Omental fat pad (tissue), 4 donors: ENCODE measurements at places on chromosomes 7 and 10.

- DNase-seq = no peak
These were observed 91.2 kb upstream of the PARD3 start for GRCh38 chr10:34906067-34906965.

DNA sequence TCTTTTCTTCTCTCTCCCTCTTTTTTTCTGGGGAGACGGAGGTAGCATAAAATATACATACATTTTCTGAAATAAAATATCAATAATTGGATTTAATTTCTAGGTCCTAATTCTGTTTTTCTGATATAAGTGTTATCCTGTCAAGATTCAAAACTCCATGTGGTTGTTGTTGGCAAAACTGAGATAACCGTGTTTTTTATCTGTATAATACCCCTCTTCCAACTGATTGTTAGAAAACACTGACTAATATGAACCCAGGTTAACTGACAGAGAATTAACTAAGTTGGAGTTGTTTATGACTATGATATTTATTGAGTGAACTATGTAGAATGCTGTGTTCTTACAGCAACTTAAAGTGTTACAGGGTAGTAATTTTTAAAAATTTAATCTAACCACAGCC is 236.5 kb upstream of the KAT6B start:
- DNase-seq = no peak

- no peak for DNase-seq
These were observed 367.7 kb downstream of the SFMBT2 start for GRCh38 chr10:7043055-7043653.

GRCh38 chr10:77592510-77592909 is 45.1 kb downstream of the KCNMA1 start:
- DNase-seq = no peak

- DNase-seq = no peak
These were observed 82.2 kb upstream of the DDC start for GRCh38 chr7:50647286-50647980.

DNA sequence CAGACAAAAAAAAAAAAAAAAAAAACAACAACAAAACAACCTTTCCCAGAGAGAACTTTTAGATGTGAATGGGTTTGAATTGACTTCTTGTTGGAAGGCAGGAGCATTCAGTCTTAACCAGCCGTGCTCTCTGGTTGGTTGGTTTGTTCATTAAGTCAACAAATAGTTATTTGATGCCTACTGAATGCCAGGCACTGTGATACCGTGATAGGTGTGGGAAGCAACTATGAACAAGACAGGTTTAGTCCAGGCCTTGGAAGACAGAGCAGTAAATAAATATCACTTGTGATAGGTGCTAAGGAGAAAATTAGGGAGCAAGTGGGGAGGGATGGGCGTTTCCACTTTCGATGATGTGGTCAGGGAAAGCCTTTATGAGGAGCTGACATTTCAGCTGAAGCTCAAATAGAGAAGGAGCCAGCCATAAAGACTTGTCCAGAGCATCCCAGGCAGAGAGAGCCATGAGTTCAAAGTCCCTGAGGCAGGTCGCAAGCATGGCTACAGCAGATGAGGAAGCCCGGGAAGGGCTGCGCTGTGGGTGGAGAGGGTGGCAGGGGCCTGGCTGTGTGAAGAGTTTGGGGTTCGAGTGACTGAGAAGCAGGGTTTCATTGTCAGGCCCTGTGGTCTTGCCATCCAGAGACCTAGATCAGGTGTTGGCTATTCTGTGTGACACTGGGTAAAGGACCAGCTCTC is 8.0 kb downstream of the TSPAN15 start:
- no peak for DNase-seq

- DNase-seq = no peak
These were observed 58.0 kb downstream of the LCOR start for GRCh38 chr10:96890172-96890513.

DNA sequence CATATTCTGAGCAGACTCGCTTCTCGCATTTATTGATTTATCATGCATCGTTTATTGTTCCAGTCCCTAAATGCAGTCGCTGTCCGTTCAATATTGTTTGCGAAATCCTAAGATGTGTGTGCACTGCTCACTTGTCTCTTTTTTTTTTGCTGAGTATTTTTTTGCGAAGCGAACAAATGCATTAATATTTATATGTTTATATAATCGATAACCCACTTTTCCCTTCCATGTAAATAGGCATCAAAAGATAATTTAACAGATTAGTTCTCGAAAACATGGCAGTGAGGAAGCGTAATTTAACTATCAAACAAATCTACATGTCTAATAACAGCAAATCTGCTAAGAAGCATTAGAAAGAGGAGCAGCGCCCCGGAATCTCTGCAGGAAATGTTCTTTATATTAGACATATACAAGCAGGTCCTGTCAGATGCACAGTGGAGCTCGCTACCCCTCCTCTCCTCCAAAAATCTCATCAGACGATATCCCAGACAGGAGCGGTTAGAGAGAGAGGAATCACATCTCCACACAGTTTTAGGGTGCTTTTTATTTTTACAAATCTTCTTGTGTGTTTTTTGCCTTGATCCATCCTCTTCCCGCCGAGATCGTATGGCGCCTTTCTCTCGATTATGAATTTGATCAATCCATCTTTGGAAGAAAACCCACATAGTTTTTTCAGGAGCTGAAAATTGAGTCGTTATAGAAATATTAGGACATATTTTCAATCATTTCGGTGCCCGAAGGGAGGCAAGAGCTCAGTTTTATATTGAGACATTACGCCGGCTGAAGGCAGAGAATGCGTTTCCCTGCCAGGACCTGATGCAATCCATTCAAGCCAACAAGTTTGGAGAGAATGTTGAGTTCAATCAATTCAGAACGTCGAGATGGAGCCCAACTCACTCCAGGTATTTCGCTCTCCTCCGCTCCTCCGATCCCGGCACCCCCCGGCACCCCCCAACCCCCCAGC is at the start of gene ARID5B:
TSS of gene ARID5B (plus strand) at position 871 of the 964 bp plus-strand sequence. CDS start at position 882, 11 bp downstream.
- peak; percentile 51 for DNase-seq

DNA sequence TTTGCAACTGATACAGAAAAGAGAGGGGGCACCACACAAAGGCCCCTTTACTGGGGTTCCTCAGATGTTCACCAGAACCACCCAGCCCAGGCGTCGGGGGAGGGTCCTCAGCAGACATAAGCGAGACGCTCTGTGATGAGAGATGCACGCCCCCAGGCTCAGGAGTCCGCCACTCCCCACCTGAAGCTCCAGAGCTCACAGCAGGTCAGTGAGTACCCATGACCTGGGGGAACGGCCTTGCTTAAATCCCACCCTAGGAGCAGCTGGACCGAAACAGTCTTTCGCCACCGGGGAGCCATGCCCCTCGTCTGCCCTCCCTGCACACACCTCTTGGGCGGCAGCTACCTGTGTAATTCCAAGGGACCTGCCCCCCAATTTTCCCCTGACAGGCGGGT is 2.8 kb downstream of the CRYGN start:
- no peak for DNase-seq

DNA sequence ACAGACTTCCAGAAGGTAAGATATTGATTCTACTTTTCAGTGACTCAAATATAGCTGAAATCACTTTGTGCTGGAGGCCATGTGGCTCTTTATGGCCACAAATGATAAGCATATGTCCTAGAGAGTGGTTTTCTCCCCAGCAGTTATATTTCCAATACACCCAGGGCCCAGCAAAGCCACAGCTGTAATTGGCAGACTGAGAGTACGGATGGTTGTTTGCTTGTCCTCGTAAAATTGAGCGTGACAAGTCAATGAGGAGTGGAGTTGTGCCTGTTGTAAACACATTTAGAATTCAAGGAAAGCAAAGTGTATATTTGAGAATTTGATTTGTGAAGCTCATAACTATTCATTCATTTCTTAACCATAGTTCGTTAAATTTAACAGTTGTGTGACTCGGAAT is 201.8 kb downstream of the LHFPL3 start:
- DNase-seq = no peak

- no peak for DNase-seq
These were observed 997 bp upstream of the LDB1 start for GRCh38 chr10:102120991-102121738.

DNA sequence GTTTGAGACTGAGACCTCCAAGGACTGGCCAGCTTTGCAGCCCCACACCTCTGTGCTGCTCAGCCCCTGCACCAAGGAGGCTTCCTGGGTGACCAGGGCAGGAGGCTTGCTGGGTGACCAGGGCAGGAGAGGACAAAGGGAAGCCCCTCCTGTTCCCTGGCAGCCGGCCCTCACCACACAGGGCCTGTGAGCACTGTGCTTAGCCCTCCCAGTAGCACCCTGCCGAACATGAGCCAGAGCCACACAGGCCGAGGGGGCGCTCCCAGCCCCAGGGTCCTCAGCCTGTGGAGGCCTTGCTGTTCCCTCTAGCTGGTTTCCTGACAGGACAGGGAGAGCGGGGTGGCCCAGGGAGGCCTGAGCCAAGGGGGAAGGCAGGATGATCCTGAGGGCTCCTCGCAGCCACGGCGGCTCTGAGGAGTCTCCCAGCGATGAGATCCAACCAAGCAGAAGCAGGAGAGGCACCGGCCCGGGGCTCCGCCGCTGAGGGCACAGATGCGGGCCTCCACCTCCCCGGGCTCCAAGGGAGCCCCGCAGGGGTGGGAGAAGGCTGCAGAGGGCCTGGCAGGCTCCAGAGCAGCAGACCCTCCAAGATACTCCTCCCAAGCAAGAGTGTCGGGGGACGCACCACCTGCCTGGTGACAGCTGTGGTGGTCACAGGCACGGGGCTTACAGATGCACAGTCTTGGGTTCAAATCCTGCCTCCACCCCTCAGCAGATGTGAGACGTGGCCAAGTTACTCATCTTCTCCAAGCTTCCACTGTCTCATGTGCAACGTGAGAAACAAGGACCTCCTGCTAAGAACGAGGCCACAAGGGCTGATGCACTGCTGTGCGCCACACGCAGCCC is 22.5 kb downstream of the WDR86 start:
- DNase-seq = no peak

GRCh38 chr7:24119852-24120251 is 164.1 kb upstream of the NPY start:
- DNase-seq = no peak

DNA sequence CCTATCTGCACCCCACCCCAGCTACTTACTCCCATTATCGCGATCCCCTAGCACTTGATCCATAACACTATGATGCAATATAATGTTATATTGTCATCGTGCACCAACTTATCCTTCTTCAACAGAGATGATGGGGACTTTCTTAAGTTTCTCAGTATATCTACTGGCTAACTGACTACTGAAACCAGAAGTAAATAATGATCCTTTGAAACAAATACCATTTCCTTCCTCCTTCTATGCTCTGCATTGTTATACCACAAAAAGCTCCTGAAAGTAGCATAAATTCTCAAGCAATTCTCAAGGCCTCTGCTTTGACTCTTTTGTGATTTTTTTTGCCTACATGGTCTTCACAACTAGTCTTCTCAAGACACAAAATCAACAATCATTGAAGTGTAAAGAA is 68.9 kb downstream of the HTR7 start:
- no peak for DNase-seq

- no peak for DNase-seq
These were observed 612.9 kb downstream of the DNAJB6 start for GRCh38 chr7:157949711-157950110.

DNA sequence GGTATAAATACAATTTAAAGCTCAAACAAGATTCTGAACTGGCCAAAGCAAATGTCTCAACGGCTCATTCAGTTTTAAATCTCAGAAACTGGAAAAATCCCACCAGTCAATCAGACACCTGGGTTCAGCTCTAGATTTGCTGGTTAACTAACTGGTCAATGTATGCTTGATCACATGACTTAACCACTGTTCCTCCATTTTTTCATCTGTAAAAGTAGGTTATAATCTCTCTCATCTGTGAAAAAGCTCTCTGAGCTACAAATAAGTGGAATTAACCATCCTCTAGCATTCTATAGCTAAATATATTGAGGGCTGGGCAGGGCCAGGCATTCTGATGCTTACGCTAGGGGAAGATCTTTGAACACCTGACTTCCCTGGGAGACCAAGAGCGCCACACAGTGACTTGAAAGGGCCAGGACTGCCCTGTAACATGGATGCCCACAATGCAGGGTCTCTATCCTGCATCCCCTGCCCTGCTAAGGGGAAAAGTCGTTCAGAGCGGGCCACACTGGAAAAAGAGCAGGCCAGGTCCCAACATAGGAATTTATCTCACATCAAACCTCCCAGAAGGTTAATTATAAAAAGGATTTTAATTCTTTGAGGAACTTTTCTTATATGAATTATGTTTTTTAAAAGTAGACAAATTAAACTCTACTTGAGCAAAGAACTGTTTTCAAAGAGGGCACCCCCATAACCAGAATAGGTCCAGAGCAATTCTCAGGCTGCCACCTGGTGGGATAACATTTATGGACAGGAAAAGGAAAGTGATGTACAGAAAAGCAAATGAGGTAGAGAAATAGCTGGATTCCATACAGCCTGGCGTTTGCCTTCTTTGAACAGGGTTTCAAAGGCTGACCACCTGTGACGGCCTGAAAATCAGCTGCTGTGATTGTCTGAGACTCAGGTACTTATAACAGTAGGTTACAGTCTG is 1.8 kb downstream of the RP9 start:
- no peak for DNase-seq

GRCh38 chr7:133688483-133689239 is 435.8 kb downstream of the EXOC4 start:
- DNase-seq = no peak

DNA sequence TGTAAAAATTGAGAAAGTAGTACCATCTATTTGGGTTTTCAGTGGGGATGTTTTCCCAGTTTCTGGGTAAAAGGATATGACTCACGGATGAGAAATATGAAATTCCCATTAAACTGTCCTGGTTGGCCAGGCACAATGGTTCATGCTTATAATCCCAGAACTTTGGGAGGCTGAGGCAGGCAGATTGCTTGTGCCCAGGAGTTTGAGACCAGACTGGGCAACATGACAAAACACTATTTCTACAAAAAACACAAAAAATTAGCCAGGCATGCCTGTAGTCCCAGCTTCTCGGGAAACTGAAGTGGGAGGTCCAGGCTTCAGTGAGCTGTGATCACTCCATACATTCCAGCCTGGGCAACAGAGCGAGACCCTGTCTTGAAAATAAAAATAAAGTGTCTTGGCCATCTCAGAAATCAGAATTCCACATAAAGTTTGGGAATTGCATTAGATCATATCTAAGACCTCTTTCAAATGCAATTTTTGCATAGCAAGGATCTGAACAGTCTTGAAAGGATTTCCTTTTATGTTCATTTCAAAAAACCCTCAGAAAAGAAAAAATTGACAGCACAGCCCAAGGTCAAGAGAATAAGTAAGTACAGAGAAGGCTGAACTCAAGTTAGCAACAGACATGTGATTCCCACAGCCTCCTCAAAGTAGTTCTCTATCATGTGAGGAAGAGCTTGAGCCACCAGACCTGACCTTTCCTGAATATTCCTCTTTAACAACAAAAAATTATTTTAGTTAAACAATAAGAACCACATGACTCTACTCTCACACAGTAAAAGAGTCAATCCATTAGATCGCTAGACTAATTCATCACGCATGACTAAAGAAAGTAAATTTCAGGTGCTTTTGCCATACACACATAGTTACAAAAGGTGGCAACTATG is 141.5 kb upstream of the CAV2 start:
- no peak for DNase-seq
